ENCODE measurements at places on chromosomes 11 and 22. TPM values are rescaled to one million over a fixed set of nuclear protein-coding genes. Genes with fewer than 3 reads are reported as not detected.

- no peaks in the 10 kb centered on the region for H3K36me3 ChIP-seq
- no peak overlapping the region for H3K4me3 ChIP-seq
- no peaks in the 10 kb centered on the region for H3K27me3 ChIP-seq
- peak; percentile 58 for DNase-seq
- peaks cover 9% of the 10 kb centered on the region for H3K4me1 ChIP-seq
These were observed 26.1 kb downstream of the GDPD5 start for GRCh38 chr11:75499423-75500190.

DNA sequence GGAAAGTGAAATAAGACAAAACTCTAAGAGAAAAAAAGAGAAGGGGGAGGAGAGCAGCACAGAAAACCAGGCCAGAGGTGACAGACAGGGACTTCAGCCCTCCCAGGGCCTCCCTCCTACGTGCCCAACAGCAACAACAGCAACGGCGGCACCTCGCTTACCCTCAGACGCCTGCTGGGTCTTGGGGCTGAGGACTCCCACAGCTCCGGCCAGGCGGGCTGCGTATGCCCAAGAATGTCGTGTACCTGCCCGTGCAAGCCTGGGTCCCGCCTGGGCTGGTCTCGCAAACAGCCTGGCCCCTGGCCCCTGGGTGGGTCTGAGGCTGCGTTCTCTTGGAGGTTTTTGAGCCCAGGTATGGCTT is 30.5 kb downstream of the ARAP1 start:
- no peaks in the 10 kb centered on the region for H3K36me3 ChIP-seq
- peak; percentile 46 for DNase-seq
- peak overlapping the region; percentile 72 for H3K4me3 ChIP-seq
- H3K27me3 ChIP-seq, result no peaks in the 10 kb centered on the region

- DNase-seq, result peak; percentile 73
- H3K27me3 ChIP-seq, result no peaks in the 10 kb centered on the region
- H3K36me3 ChIP-seq, result no peaks in the 10 kb centered on the region
- H3K27ac ChIP-seq, result peak overlapping the region; percentile 99
These were observed 430 bp downstream of the DDX6 start for GRCh38 chr11:118790357-118791110.

The AQP11 gene
- 9.9 TPM for total RNA-seq

- no peak overlapping the region for H3K4me3 ChIP-seq
- no peaks in the 10 kb centered on the region for H3K36me3 ChIP-seq
- no peak for DNase-seq
- H3K27me3 ChIP-seq, result no peaks in the 10 kb centered on the region
- no peaks in the 10 kb centered on the region for H3K4me1 ChIP-seq
These were observed 117.4 kb upstream of the SERPIND1 start for GRCh38 chr22:20656516-20656901.

DNA sequence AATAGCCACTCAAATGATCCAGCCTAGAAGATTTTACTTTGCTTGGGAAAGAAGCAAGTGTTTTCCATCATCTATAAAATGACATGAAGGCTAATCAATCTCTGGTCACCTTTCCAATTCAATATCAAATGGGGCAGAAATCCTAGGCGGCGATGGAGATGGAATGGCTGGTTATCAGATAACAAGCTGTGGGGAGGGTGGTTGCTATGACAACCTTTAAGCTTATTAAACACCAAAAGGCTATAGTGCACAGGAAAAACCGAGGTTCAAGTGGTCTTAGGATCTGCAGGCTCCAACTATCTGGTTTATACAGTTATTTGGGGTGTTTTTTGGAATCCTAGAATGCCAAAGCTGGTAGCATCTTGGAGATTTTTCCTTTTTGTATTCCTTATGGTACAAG is 13.9 kb upstream of the BSX start:
- DNase-seq, result no peak
- no peak overlapping the region for H3K27ac ChIP-seq
- H3K4me3 ChIP-seq, result no peak overlapping the region
- H3K27me3 ChIP-seq, result no peaks in the 10 kb centered on the region

DNA sequence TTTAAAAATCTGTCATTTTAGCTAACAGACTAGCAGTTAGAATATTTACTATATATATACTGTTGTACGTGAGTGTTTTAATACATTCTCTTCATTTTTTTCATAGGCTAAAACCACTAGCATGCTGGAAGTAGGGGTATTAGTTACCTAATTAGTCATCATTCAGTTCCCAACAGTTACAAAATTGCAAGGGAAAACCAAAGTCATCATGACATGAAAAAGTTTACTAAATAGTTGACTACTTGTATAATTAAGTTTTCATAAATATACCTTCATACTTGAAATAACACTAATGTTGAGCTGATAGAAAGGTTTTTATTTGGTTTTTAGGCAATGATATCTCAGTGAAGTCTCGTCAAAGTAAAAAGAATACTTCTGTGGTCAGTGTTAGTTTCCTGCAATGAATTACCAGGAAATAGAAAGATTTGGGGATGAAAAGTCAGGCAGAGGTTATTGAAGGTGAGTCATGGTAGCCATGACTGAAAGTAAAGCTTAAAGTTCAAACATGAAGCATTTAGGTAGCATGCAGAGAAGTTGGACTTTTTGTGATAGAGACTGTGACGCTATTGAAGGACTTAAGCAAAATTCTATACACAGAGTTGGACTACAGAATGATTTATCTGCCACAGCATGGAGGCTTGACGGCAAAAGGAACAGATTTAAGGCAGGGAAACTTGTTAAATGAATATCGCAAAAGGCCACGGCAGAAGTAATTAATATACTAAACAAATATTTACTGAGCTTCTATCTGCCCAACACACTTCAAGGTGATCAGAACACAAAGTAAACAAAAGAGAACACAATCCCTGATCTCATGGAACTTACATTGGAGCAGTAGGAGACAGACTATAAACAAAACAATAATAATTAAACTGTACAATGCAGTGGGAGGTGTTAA is 828.1 kb upstream of the FAT3 start:
- no peak overlapping the region for H3K27ac ChIP-seq
- H3K4me1 ChIP-seq, result no peaks in the 10 kb centered on the region
- DNase-seq, result no peak
- H3K36me3 ChIP-seq, result no peaks in the 10 kb centered on the region
- H3K4me3 ChIP-seq, result no peak overlapping the region

Measured in ovary (tissue), 10 donors.